ENCODE measurements at places on chromosomes 6 and 20.

- no peak for DNase-seq
Measured at GRCh38 chr20:63264519-63264918, 8.1 kb upstream of the ARFGAP1 start.

DNA sequence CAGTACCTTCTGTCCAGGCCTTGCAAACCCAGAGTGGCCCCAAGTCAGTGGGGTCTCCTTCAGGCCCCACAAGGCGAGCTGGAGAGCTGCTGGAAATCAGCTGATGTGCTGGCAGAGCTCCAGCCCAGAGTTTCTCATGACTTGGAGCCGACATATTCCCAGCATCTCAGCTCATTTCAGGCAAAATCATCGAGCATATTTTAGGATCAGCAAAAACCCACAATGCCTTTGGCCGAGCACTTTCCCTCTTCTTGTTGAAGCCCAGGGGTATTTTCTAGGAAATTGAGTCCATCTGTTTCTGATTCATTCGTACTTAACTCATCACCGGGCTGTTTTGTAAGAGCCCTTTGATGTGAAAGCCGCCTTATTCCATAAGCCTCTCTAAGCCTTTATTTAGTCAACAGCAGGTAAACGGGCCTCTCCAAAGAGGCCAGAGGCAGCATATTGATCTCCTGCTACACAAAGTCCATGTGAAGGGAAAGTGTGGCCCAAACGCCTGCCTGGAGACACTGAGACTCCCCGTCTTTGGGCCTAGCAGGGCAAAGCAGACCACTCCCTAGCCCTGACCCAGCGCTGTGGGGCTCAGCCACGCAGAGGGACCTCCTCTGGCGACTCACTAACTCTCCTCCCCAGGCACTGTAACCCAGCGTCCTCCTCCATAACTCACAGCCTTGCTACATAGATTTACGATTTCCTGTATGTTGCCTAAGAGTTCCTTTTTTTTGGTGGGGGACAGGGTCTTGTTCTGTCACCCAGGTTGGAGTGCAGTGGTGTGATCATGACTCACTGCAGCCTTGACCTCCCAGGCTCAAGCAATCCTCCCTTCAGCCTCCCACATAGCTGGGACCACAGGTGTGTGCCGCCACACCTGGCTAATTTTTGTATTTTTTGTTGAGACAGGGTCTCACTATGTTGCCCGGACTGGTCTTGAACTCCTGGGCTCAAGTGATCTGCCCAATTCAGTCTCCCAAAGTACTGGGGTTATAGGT is 12.1 kb upstream of the C20orf203 start:
- peak; percentile 82 for DNase-seq

GRCh38 chr6:7106752-7107577 is 796 bp upstream of the RREB1 start:
- DNase-seq, result no peak

DNA sequence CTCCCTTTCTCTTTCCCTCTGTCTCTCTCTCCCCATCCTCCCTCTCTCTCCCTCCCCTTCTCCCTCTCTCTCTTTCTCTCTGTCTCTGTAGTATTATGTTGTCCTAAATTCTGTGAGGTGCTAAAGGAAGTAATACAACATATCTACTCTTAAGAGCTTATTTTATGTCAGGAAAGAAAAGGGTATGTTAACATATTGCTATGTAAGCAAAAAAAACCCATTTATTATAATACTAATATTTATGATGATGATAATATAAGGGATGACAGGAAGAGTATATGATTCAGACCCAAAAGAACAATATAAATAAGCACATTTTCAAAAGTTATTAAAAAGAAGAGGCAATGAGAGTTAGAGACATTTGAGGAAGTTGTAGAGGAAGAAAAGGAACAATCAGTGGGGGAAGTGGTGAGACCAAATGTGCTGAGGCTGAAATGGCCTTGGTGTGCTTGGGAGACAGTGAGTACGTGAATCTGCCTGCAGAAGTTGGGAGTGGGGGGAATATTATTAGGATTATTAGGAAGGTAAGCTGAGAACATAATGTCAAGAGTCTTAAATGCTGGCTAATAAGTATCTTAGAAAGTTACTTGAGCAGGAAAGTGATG is 303.6 kb upstream of the FERMT1 start:
- no peak for DNase-seq

DNA sequence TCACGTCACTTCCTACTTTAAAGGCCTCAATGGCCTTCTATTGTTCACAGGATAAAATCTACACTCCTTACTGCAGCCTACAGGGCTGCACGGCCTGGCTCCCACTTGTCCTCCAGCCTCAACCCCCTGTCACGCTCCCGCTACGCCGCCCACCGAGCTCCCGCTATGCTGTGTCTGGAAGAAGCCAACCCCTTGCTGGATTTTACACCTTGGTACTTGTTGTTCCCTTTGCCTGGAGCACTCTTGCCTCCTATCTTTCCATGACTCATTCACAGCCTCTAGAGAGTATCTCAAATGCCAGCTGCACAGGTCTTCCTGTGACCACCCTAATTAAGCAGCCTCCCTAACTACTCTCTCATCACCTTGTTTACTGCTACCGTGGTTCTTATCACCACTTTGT is 259.9 kb downstream of the PRKN start:
- DNase-seq, result no peak

- DNase-seq, result no peak
Measured at GRCh38 chr20:61256365-61256764, 4.3 kb downstream of the CDH4 start.

DNA sequence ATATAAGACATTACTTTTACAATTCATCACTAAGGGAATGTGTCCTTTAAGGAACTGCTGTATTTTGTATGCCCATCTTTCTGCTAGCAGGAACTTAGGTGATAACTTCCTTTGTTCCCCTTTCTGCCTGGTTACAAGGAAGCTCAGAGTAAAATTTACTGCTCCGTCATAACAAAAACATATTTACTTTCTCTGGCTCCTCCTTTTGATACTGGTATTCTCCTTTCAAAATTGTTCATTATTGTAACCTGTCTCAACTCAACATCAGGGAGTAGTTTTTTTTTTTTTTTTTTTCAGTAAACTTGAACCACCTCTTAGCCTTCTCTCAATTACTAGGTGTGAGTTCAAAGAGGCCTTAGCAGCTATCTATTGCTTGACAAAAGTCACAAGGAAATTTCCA is 37.1 kb downstream of the RIPOR2 start:
- DNase-seq, result no peak

DNA sequence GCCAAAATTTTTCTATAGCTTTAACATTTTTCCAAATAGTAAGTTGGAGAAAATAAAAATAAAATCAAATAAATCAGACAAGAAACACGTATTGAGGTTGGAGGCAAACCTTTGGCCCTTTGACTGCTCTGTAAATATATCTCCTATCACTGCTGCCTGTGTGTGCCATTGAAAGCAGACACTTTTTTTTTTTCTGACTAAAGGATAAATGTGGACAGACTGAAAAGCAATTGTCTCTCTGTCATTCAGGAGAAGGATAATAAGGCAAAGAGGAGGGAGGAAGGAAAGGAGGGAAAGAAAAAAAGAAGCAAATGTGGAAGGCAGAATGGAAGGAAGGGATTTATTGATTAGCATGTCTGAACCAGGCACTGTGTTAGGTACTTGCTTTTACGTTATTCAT is 85.2 kb upstream of the SULF2 start:
- no peak for DNase-seq

DNA sequence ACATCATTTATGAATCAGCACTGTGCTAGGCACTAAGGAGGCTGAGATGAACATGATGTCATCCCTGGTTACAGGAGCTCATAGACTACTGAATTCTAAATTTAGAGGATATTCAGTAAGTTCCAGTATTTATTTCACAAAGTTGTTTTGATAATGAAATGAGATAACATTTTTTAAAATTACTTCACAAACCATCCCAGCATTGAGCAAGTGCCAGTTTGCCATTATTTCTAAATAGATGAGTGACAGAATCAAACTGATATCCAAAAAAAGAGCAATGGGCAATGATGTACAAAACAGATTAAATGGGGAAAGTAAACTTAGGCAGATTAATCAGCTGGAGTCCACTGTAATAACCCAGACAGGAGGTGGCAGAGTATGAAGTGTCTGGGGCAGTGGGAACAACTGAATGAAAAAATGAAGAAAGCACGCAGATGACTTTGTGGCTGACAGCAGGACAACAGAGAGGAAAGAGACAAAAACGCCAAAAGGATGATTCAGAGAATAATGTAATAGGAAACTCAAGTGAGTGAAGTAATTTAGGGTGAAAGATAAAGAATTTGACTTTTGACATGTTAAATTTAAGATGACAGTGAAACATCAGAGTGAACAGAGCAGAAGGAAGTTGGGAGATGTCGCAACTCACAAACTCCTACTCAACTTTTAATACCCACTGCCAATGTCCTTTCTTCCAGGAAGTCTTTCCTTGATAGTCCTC is 70.2 kb downstream of the RCAN2 start:
- no peak for DNase-seq

- no peak for DNase-seq
Measured at GRCh38 chr6:20102397-20103073, 109.7 kb downstream of the MBOAT1 start.

DNA sequence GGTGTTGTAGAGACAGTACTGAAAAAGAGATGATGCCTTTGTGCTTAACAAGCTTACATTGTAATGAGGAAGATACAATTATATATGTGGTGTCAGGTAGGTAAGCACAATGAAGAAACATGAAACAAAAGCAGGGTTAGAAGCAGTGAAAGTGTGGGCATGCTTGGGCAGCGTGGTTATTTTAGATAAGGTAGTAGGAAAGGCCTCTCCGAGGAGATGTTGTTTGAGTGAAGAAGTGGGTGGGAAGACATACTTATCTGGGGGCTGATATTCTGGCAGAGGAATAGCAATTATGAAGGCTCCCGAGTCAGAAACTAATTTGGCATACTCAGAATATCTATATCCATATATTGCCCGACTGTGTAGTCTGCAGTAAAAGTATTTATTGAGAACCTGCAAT is 4.7 kb downstream of the CDKAL1 start:
- no peak for DNase-seq

All from BJ (cell line).